Renal pelvis (tissue), 12 donors: ENCODE measurements at places on chromosomes 4 and X. TPM values are rescaled to one million over a fixed set of nuclear protein-coding genes. Genes with fewer than 3 reads are reported as not detected.

- peak; percentile 16 for DNase-seq
Measured at GRCh38 chr4:183100827-183101226, 1.8 kb downstream of the WWC2 start.

The RXFP1 gene
- not detected for polyA plus RNA-seq

The FGG gene
- polyA plus RNA-seq: not detected

- DNase-seq: peak; percentile 88
Measured at GRCh38 chrX:56802921-56803849, 74.1 kb downstream of the NBDY start.

The MAGEE1 gene
- 6.3 TPM for polyA plus RNA-seq

DNA sequence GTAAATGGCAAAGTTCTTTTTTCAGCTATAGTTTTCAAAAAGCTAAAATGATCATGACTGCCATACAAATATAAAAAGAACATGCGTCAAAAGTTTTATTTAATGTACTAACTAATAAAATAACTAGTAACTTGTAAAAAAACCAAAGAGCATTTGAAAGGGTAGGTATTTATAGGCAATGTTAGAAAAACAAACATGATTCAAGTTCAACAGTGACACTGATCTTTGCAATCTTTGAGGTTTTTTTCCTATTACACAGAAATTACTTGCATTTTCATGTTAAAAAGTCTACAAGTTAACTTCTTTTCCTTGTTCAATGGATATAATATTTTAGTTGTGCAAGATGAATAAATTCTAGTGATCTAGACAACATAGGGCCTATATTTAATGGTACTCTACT is 72.3 kb upstream of the GRID2 start:
- DNase-seq: no peak

The IL13RA1 gene
- 48.5 TPM for polyA plus RNA-seq

GRCh38 chr4:143402776-143403552 is 66.3 kb downstream of the GAB1 start:
- no peak for DNase-seq

- DNase-seq: no peak
Measured at GRCh38 chrX:150506020-150506419, 62.4 kb upstream of the MTM1 start.

GRCh38 chr4:83179205-83179604 is 64.7 kb upstream of the PLAC8 start:
- DNase-seq: no peak

- no peak for DNase-seq
Measured at GRCh38 chrX:10259716-10260115, 102.9 kb downstream of the CLCN4 start.

The ARSJ gene
- 19.2 TPM for polyA plus RNA-seq

- no peak for DNase-seq
Measured at GRCh38 chrX:151174581-151175282, 1.7 kb upstream of the GPR50 start.

The ZFYVE28 gene
- 1.7 TPM for polyA plus RNA-seq

The SLIT2 gene
- 56.2 TPM for polyA plus RNA-seq

DNA sequence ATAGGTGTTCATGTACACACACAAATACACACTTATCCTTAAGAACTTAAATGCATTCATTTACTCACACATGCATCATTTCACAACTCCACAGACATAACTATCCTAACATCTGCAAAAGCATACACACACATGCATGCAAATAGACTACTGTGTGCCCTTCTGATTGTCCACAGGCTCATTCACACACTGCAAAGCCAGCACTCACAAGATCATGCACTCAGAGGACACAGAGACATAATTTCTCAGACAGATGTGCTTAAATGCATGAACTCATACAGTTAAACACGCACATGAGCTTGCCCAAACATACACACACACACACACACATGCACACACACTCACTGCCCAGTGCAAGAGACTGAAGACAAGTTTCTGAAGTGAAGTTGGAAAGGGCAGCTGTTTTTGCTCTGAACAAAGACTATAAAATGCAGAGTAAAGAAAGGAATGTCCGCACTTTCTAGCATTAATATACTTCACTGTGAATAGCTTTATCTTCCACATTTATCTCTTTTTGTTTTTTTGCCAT is 1018.0 kb upstream of the HS3ST1 start:
- DNase-seq: peak; percentile 28

DNA sequence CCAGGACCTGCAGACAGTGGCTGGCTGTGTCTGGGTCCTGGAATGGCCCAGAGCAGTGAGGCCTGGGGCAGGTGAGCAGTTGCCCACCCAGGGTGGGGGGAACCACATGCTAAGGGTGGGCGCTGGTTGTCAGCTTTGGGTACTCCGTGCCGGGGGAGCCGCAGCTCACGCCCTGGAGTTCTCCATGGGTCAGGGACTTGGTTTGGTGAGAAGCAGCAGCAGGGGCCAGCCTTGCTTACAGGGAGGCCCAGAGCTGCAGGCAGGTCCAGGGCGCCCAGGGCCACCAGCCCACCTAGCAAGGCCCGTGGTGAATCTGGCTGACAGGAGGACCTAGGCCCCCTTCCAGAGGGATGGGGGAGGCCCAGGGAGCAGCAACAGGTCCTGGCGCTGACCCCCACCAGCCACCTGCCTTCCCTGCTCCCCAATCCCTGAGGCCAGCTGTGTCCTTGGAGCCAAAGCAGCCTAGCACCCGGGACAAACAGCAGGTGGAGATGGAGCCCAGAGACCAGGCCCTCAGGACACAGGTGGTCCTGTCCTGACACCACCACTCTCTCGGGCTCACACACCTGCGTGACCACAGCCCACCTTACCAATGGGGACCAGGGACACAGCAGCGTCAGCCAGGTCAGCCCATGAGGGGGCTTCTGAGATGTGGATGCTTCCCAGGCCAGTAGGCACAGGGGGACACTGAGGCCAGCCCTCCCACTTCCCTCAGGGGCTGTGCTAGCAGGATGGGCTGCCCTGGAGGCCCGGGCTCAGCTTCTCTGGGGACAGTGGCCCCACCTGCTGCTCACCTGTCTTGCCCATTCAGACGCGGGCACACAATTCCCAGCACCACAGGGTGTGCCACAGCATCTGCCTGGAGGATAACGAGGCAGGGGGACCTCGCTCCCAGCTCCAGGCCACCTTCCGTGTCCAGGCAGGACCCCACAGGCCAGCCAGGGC is 3.5 kb downstream of the MXD4 start:
- DNase-seq: no peak

DNA sequence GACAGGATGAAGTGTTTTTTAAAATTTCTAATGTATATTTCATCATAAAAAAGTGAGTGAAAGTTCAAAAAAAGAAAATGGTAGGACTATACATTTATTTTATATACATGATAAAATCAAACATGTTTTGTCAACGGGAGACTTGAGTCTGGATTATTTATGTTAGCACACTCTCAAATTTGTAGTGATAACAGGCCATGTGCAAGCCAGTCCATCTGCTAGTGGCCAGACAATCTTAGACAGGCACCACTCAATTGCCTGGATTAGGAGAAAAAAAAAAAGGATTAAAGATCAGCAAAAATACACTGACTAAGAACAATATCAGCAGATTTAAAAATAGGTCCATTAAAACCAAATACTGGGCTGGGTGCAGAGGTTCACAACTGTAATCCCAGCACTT is 71.9 kb downstream of the KCNIP4 start:
- DNase-seq: no peak

GRCh38 chrX:124507246-124507645 is 160.9 kb downstream of the SH2D1A start:
- DNase-seq: no peak

The SPIN2A gene
- 4.7 TPM for polyA plus RNA-seq

DNA sequence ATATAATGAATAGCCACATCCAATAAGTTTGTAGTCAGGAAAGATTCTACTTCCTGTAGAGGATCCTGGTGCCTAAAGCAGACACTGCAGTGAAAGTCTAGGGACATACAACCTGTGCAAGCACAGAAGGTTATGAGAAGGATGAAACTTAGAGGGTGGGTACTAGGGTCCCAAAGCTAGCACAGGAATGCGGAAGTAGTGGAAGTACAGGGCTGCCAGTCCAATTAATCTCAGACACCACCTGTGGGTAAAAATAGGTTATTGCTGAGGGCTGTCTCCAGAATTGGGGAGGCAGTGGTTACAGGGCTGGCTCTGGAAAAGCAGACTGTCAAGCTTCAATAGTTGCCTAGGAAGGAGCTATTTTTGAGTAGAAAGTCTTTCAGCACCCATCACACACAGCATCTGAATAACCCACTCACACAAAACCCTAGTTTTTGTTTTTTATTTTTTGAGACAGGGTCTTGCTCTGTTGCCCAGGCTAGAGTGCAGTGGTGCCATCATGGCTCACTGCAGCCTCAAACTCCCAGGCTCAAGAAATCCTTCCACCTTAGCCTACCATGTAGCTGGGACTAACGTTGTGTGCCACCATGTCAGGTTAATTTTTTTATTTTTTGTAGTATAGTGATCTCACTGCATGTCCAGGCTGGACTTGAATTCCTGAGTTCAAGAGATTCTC is 50.8 kb upstream of the ELF2 start:
- DNase-seq: no peak

- DNase-seq: no peak
Measured at GRCh38 chr4:10529291-10530136, 72.3 kb upstream of the ZNF518B start.

The EVC2 gene
- 9.4 TPM for polyA plus RNA-seq

The UGT2B15 gene
- not detected for polyA plus RNA-seq

- no peak for DNase-seq
Measured at GRCh38 chrX:9326369-9326768, 138.5 kb upstream of the TBL1X start.

DNA sequence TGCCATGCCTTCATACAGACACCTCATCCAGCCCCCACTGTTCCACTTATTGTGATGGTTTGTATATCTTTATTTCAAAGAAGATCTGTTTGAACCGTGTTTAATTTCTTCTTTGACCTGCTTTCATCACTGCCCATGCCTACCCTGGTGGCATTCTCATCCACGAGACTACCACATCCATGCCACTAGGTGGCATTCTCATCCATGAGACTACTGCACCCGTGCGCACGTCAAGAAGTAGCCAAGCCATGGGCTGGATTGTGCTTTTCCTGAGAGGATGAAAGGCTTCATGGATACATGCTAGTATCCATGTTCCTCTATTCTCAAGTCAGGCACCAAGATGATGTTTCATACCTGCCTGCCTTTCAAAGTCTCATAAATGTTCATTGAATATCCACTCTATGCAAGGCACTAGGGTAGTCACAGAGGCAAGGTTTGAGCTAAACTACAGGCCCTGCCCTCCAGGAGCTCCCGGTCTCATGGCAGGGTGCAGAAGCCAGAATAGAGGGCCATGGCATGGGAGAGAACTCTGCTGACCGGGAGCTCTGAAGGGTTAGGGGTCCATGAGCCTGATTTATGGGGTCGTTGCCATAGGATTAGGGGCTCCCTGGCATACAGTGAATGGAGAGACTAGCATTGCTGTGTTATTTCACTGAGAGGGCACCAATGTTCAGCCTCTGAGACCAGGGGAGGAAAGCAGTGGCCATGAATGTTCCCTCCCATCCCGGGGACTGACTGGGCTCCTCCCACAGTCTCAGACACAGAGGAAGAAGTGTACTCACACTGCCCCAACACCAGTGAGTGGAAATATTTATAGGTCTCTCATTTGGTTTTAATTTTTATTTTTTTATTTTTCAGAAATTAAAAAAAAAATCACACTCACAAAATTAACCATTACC is 24.8 kb upstream of the EOLA2 start:
- DNase-seq: peak; percentile 42

- DNase-seq: no peak
Measured at GRCh38 chr4:10662937-10663336, 21.6 kb downstream of the CLNK start.

GRCh38 chr4:10173037-10173753 is 56.6 kb upstream of the WDR1 start:
- DNase-seq: peak; percentile 46

GRCh38 chr4:78207951-78208350 is 150.8 kb downstream of the FRAS1 start:
- no peak for DNase-seq

The CT45A5 gene
- polyA plus RNA-seq: not detected

GRCh38 chrX:129726307-129727111 is 12.3 kb upstream of the XPNPEP2 start:
- DNase-seq: peak; percentile 29

- DNase-seq: no peak
Measured at GRCh38 chrX:44947995-44948394, 75.0 kb downstream of the KDM6A start.

The SUV39H1 gene
- 7.7 TPM for polyA plus RNA-seq

The RBM41 gene
- 31.1 TPM for polyA plus RNA-seq

DNA sequence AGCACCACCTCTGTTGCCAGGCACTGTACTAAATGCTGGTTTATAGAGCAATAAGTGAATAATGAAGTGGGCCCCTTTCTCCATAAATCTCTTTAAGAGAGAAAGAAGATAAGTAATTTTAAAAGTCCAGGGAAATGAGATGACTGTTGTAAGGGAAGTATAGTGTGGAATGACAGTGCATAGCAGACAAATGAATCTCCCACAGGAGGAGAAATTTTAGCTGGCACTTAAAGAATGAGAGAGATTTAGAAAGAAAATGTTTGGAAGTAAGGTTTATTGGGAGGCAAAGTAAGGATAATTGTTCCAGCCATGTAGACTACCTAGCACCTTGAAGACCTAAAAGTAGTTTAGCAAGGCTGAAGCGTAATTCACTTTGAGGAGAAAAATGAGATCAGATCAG is 1081.1 kb upstream of the PABPC4L start:
- no peak for DNase-seq

DNA sequence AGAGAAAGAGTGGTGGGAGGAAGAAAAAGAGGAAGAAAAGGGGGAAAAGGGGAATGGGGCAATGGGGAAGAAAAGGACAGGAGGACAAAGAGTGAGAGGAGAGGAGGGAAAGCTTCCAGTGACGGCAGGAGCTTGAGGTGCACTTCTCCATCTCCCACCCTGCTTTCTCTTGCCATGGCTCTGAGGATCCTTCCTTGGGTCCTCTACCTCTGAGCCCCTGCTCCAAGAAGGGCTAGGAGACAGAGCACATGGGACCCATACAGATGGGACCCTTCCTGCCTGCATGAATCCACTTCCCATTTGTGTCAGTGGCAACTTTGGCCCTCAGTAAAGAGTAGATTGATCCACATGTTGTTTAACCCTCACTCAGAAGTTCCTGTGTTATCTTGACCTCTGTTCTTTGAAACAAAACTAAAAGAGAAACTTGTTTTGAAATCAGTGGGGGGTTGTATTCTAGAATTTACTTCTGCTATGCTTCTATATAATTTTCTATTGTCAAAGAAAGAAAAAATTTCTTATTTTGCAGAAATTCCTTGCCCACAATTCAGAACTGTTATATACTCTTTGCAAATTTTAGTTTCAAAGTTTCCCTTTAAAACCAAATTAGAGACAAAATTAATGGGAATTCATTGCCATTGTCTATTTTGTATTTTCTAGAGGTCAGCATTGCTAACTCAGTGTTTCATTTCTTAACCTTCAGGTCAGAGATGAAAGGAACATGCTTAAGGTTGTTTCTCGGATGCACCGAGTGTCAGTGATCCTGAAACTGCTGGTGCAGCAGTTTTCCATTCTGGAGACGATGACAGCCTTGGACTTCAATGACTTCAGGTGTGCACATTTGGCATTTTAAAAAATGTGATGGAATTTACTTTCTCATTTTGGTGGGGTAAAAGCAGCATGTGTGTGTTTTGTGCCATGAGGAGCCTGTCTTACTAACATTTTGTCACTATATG is 5.0 kb downstream of the TDO2 start:
- DNase-seq: no peak
